ENCODE measurements at places on chromosomes 1 and 21. TPM values are rescaled to one million over a fixed set of nuclear protein-coding genes. Genes with fewer than 3 reads are reported as not detected.

- peak; percentile 5 for DNase-seq
These were observed 567.5 kb downstream of the PLA2G4A start for GRCh38 chr1:187396226-187396625.

GRCh38 chr1:212643877-212644276, 35.3 kb downstream of the ATF3 start:
- DNase-seq, result no peak

- DNase-seq, result peak; percentile 77
These were observed 37.3 kb upstream of the COL6A2 start for GRCh38 chr21:46060596-46061061.

GRCh38 chr1:244749230-244750016, 86.0 kb upstream of the COX20 start:
- DNase-seq, result no peak

GRCh38 chr1:205228093-205228521, 361 bp downstream of the TMCC2 start:
- DNase-seq, result no peak

- DNase-seq, result no peak
These were observed 33.6 kb downstream of the HENMT1 start for GRCh38 chr1:108627256-108627655.

DNA sequence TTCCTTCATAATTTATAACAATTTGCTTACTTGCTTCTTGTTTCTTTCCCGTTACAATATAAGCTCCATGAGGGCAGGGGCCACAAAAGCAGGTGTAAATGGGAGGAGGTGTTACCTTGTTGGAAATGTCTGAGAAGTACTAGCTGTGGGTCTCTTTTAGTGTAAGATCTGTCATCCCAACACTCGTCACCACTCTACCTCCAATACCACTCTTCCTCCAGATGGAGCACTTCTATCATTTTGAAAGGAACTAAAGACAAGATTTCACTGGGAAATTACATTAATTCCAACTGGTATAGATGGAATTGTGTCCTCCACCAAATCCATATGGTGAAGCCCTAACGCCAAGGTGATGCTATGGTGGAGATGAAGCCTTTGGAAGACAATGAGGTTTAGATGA, 53.0 kb upstream of the CPLANE2 start:
- no peak for DNase-seq

GRCh38 chr1:77012066-77012465, 144.8 kb downstream of the ST6GALNAC5 start:
- peak; percentile 17 for DNase-seq

GRCh38 chr1:60102267-60103061, 28.9 kb upstream of the C1orf87 start:
- DNase-seq, result no peak

DNA sequence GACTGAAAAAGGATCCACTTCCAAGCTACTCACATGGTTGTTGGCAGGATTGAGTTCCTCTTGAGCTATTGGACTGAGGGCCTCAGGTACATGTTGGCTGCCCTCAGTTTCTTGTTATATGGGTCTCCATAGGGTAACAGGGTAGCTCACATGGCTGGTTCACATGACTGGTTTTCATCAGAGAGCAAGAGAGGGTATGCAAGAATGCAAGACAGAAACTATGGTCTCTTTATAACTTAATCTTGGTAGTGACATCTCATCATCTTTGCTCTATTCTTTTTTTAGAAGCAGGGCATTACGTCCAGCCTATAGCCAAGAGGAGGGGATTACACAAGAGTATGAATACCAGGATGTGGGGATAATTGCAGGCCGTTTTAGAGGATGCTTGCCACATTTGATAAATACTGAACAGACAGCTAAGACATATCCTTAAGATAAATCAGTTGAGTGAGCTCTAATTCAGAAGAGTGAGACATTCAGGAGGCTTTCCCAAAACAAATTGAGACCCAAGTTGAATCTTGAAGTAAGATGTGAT, 100.2 kb downstream of the HMCN1 start:
- DNase-seq, result no peak

GRCh38 chr1:91526496-91526895, 25.8 kb downstream of the CDC7 start:
- DNase-seq, result peak; percentile 42

DNA sequence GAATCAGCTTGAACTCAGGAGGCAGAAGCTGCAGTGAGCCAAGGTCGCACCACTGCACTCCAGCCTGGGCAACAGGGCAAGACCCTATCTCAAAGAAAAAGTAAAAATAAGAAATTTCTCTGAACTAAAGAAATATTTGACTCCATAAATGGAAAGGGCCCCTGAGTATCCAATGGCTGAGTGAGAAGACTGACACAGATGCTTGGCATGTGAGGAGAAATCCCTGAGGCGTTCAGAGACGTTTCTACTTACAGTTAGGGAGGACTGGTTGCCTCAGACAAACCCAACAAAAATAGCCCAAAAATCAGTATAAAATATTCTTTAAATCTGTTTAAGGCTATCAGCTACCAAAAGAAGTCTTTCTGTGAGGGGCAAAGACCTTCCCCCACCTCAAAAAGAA, 3.0 kb upstream of the SUMO3 start:
- no peak for DNase-seq

DNA sequence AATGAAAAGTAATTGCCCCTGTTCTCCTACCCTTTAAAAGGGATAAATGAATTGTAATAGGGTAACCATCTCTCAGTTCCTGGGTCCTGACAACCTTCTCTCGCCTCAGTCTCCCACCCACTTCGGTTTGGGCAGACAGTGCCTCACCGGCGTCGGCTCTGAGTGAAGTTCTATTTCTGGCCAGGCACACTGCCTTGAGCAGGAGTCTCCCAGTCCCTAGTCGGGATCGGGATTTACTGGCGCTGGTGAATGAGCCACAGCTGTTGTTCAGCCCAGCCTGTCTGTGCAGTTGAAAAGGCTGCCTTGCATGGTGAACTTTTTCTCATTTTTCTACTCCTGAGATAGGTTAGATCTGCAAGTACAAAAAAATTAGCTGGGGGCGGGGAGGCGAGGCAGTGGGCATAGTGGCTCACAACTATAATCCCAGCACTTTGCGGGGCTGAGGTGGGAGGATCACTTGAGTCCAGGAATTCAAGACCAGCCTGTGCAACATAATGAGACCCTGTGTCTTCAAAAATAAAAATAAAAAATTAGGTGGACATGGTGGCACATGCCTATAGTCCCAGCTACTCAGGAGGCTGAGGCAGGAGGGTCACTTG, 7.4 kb downstream of the PLEKHM2 start:
- DNase-seq, result peak; percentile 84

- no peak for DNase-seq
These were observed 348.1 kb upstream of the VAMP3 start for GRCh38 chr1:7422966-7423365.

DNA sequence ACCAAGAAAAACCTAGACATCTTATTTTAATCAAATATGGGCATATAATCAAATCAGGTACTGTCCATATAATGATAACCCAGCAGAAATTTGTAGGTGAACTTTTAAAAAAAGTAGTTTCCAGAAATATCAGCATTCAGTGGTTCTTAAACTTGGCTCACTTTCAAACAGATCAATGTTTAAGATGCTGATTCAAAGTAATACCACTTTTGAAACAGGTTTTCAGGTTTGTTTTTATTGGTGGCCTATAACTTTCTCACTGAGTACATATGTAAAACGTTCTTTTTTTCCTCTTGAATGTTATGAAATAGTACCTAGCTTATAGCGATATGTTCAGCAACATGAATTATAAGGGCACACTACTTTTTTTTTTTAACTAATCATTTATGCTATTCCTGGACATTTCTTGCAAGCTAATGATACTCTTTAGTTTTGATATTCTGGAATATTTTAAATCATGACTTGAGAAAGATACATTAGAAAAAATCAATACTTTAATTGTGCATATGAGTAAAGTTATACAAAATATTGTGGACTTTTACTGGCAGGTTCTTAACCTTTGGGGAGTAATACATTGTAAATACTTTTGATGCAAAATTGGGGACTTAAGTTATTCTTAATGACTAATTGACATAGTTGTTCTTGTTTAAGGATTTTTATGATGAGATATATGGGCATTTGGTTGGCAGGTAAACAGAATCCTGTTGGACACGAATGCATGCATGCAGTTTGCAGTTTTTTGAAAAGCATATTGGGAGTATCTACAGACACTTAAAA, 3.0 kb downstream of the NFIA start:
- DNase-seq, result no peak

DNA sequence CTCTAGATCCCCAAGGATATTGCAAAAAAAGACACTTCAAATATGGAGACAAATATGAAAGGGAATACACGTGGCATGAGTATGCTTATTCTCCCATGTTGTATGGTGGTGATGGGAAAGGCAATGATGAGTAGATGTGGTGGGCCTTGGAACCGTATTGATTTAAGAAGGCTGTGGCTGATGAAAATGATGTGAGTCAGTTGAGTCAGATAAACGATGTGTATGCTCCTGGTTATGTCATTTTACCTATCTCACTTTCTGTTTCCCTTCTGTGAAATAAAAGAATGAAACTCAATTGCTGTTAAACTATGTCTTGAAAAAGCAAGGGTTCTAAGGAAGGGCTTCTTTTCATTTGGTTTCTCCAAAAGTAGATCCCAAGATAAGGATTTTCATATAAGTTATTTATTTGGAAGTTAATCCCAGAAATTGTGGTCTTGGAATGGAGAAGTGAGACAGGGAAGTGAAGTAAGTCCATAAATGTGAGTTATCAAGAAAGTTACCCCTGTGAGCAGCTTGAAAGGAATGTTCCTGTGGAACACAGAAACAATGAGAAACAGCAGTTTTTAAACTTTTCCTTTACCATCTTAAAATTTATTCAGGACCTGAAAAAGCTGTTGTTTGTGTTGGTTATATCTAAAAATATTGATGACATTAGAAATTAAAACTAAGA, 292.0 kb downstream of the DUSP10 start:
- DNase-seq, result no peak

DNA sequence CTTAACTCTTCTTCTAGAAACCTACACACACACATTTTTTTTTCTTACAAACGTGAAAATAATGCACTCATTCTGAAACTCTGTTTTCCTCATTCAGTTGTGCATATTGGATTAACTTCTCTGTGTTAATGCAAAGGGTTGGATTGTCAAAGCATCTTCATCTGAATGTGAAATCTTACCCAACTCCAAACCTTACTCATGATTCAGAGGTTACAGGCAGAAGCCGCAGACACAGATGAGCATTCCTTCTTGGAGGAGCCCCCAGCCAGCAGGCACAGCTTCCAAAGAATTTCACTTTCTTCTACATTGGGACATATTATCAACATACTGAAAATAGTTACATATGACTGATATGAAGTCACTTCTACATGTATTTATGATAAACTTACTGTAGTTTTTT, 15.7 kb downstream of the PATJ start:
- DNase-seq, result peak; percentile 16

Gene HRNR
- polyA plus RNA-seq, result 0.07 TPM

Gene CBR1
- polyA plus RNA-seq, result 23.8 TPM

Gene KCNJ9
- 0.09 TPM for polyA plus RNA-seq

Gene S100A7
- polyA plus RNA-seq, result not detected

Gene ZNF683
- polyA plus RNA-seq, result not detected

Gene ADAMTS5
- polyA plus RNA-seq, result 13.5 TPM

Gene ZNF593OS
- 1.5 TPM for polyA plus RNA-seq

Gene ERICH3
- polyA plus RNA-seq, result 0.27 TPM

Measured in muscle of leg (tissue), 16 donors.